ENCODE measurements at places on chromosomes 12 and 14.

GRCh38 chr12:63276537-63277365 is 125.8 kb upstream of the AVPR1A start:
- DNase-seq = peak; percentile 73

DNA sequence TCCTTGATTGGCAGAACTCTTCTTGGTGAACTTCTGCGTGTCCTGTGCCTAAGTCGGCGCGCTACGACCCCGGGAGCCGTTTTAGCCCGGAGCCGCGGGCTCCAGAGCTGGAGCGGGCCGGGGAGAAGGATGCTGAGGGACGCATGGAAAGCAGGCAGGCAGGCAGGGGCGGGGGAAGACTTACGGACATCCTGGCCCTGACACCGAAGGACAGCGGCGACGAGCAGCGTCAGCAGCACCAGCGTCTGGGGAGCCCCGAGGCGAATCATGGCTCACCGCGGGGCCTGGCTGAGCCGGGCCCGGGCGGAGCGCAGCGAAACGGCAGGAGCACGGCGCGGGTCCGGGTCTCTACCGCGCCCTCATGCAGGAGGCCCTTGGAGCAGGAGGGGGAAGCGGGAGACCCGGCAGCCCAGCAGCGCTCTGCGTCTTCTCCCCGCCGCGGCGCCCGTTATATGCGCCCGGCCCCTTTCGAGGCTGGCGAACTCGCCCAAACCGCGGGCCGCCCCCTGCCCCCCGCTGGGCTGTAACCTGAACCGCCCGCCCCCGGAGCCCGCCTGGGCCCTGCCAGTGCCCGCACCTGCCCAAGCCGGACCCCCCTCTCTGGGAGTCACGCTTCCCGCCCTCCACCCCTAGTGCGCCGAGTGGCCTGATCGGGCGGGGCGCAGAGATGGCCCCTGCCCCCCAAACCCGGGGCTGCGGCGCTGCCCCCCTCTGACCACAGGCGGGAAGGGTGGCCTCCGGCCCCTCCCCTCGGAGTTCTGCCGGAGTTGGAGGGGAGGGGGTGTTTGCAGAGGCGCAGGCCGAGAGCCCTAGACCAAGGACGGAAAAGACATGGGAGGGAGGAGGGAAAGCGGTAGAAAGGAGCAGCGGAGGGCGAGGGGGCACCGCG is at the start of gene COL2A1:
Gene COL2A1 (minus strand): TSS at position 424 of the 889 bp plus-strand sequence. CDS start 155 bp downstream, at position 269.
- no peak for DNase-seq

- no peak for DNase-seq
Measured at GRCh38 chr12:76413121-76413520, 64.9 kb upstream of the BBS10 start.

DNA sequence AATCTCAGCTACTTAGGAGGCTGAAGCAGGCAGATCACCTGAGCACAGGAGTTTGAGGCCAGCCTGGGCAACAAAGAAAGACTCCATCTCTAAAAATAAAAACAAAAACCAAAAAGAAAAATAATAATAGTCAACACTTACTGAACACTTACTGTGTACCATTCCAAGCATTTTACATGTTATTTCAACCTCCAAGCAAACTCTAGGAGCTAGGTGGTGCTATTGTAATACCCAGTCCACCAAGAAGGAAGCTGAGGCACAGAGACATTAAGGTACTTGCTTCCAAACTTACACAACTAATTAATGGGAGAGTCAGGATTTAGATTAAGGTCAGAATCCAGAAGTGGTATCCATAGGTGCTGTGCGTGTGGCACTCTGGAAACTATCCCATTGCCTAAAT is 13.7 kb upstream of the OR6J1 start:
- DNase-seq = no peak

DNA sequence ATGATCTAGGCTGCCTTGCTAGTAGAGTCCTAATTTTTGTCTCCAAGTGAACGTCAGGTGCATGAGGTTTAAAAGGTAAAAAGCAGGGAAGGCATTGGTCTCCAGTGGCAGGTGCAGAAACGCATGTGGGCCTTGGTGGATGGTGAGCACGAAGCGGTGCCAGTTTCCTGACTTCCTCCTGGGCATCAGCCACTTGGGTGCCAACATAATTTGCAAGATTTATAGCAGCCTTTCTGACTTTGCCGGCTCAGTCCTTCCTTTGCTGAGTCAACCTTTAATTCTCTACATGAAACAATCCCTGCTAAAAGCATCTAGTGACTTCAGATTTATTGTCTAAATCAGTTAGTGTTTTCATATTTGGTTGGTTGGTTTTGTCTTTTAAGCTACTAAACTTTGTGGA is 355.7 kb upstream of the TMEM132C start:
- no peak for DNase-seq

- DNase-seq = peak; percentile 83
Measured at GRCh38 chr12:47768323-47768811, 4.7 kb upstream of the SLC48A1 start.

DNA sequence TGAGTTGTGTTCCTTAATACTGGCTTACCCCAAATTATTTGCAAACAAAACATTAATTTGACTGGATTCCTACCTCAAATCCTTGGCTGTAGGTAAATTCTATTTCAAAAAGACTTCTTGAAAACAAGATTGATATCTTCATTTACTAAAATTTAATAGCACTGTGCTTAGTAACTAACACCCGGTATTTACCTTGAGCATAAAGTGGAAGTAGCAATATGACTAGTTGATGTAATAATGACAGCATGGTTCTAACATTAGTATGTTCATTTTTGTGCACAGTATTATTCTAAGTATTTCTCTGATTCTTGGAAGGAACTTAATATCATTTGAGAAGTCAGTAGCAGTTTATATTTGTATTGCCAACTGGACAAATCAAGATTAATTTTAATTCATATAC is 96.8 kb downstream of the PPHLN1 start:
- no peak for DNase-seq

- no peak for DNase-seq
Measured at GRCh38 chr12:1820191-1820895, at the start of gene LRTM2. Gene LRTM2, plus strand, starts transcription at chr12:1820565. Its CDS starts 7,584 bp downstream, at chr12:1828149.

- DNase-seq = no peak
Measured at GRCh38 chr14:20971705-20972021, 16.4 kb downstream of the RNASE2 start.

DNA sequence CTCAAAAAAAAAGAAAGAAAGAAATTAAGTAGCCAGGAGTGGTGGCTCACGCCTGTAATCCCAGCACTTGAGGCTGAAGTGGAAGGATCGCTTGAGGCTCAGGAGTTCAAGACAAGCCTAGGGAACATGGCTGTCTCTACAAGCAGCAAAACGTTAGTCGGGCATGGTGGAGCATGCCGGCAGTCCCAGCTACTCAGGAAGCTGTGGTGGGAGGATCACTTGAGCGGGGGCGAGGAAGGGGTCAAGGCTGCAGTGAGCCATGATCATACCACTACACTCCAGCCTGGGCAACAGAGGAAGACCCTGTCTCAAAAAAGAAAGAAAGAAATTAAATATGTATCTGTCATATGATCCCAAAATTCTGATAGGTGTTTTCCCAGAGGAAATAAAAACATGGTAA is 5.3 kb downstream of the RAD52 start:
- no peak for DNase-seq

DNA sequence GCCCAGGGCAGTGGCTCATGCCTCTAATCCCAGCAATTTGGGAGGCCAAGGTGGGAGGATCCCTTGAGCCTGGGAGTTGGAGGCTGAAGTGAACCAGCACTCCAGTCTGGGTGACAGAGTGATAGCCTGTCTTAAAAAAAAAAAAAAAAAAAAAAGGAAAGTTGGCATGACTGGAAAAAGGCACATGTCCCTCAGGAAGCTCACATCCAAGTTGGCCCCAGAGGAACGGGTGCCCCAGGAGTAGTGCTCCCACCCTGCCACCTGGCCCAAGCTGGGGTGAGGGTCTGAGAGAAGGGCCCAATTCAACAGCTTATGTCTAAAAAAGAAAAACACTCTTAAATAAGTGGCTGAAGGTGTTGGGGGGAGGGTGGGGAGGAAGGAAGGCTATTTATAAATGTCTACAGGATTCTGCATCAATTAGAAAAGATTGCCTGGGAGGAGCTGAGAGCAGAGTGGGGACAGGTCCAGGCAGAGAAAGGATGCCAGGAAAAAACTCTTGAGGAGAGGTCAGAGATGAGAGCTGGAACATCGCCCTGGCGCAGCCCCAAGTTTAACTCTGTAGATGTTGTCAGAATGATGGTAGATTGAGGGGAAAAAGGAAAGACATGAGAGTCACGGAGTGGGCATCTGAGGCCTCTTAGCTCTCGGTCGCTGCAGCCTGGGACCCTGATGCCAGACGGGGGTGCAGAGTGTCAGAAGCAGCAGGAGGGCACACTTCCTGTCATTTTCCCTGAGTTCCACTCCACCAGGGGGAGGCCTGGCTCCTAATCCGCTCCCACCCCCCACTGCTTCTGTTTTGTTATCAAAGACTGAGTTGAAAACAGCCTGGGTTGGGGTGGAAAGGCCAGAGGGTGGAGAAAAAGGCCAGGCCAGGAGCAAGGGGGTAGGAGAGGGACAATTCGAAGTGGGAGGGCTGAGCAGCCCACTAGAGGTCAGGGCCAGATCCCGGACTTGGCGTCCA is 7.3 kb downstream of the SPRYD3 start:
- no peak for DNase-seq

- no peak for DNase-seq
Measured at GRCh38 chr12:114903083-114903691, 219.2 kb upstream of the TBX3 start.

GRCh38 chr12:120825337-120825736 is 78.8 kb downstream of the SPPL3 start:
- no peak for DNase-seq
